Stimulated activated CD4-positive, alpha-beta T cell treated with anti-CD3 and anti-CD28 coated beads, Interleukin-15, amount 100 ng/mL, for 24 hours (primary cell): ENCODE measurements at places on chromosomes 6 and 20.
A peak's percentile ranks its signal among the peaks of the same experiment; 100 is the strongest.

- DNase-seq = no peak
Observed at GRCh38 chr20:18048176-18048575, 9.5 kb downstream of the OVOL2 start.

DNA sequence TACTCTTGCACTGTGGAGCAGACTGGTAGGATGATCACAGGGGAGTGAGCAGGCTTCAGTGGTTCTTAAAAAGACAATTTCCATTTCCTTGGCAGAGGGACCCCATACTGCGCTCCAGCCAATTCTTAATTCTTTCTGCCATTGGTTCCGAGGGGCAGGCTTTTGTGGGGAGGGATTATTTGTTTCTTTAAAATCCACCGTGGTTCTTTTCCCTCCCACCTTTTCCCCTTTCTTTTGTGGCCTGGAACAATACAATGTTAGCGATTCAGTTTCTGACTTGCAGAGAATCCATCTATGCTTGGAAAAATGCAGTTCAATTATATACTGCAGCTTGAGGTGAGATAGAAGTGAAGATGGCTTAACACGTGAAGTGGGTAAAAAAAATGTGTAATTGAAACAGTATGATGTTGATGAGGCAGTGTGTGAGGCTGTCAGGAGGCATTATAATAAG, 379.0 kb upstream of the FLRT3 start:
- no peak for DNase-seq

DNA sequence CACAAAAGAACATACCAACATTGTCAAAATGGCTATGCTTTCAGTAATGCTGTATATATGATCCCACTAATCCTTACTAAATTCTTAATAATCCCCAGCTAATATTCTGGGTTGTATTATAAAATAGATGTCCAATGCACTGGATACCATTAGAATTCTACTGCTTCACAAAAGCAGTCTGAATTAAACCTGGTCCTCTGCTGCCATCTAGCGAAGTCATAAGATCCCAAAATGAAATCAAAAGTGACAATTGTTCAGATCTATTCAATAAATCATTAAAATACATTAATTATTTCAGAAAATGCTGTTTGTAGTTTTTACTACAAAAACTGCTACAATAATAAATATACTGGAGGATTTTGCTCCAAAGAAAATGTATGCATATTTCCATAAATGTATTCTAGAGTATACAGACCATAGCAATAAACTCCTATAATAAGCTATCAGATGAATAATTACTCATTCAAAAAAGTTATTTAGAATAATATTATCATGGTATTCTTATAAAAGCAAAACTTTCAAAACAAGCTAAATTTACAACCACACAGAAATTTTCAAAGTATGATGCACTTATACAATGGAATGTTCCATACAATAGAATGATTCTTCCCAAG, 92.6 kb downstream of the RNGTT start:
- peak; percentile 20 for DNase-seq

DNA sequence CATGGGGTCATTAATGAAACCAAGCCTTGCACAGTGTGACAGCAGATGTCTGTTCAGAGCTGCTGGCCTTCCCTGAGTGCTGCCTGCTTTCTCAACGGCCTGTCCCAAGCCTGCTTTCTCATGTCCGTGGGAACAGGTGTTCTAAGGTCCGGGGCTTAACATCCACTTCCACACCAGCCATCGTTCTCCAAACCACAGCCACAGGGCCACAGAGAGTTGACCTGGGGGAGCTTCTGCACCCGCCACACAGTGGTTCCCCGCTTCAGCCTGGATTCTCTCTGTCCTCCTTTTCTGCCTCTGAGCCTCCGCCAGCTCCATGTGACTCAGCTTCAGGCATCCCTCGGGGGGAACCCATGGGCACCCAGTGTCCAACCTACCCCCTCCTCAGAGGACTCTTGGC, 26.9 kb upstream of the PPP1R3G start:
- DNase-seq = no peak

DNA sequence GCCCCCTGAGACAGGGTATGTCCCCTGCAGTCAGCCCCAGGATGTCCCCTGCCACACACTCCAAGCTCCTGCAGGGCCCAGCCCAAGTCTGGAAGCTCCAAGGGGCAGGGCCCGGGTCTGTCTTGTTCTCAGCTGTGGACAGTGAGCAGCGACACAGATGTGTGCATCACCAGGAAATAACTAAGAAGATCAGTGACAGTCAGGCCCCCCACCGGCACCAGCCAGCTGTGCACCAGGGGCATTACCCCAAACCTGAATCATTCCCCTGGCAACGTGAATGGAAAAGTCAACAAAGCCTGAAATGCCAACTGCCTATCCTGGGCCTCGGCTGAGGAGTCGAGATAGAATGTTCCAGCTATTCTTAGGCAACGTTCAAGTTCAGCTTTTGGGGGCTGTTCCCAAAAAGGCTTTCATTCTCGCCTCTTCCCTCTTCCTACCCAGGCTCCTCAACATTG, 105.0 kb downstream of the PREX1 start:
- DNase-seq = no peak

GRCh38 chr6:166809721-166810120, 146.6 kb downstream of the RNASET2 start:
- no peak for DNase-seq

DNA sequence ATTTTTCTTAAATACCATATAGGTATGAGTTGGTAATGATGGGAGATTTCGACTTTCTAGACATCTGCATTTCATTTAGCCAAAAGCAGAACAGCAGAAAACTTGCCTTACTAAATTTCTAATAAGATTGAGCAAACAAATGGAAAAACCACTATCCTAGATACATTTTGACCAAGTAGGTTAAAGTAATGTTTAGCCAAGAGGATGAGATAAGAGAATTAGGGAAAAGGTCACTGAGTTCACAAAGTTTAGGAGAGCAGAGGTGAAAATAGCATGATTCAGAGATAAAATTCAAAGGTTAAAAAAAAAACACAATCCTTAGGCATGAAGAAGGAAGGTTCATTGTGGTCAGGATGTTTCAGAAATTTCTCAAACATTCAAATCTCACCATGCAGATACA, 450.3 kb downstream of the CD83 start:
- DNase-seq = no peak

DNA sequence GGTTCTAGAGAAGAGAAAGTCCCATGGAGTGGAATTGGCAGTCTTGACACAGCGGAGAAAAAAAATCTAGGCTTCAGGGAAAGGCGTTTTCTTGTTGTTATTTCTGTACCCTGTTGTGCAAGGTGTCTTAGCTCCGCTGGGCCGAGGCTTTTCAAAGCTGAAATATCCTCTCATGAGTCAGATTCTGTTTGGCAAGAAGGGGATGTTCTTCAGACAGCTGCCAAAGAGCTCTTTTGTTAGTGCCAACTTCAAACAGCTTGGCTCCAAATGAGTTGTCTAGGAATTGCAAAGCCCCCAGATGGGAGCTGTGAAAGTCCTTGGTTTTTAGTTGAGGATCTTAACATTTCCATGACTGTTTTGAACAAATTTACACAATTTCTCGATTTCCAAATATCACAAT, 45.6 kb downstream of the LRRN4 start:
- no peak for DNase-seq

DNA sequence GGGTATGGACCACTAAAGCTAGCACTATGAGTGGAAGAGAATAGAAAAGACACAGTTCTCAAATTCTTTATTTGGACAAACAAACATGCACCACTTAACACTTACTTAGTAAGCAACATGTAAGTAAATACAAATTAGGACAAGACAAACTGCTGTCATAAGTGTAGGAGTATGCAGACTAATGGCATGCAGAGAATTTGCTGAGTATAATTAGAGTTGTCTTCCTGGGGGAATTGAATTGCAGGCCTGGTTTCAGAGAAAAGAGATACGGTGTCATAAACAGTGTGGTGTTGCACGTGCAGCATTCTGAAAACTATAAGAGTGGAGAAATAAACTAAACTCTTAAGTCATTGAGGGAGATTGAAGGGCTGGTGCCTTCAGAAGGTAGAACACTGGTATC, 125.2 kb upstream of the EYA4 start:
- no peak for DNase-seq

GRCh38 chr20:951384-952169, 35.4 kb upstream of the ANGPT4 start:
- no peak for DNase-seq

DNA sequence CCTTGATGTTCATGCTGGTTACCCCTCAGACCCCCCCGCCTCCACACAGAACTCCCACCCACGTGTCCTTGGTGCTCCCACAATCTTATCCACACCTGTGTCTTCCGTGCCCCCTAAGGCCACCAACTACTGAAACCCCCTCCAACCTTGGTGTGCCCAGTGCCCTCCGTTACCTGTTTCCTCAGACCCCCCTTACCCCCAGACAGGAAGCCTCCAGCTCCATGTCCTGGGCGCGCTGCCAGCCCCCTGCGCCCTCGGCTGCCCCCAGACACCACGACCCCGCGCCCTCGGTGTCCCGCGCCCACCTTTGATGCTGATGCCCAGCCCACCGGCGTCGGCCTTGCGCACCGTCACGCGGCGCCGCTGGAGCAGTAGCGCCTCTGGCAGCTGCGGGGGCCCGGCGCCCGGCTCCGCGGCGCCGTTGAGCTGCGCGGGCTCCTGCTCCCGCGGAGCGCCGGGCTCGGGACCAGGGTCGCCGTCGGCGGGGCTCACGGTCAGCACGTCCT, 504 bp downstream of the SNTA1 start:
- DNase-seq = peak; percentile 42

- DNase-seq = no peak
Observed at GRCh38 chr6:46901882-46902314, 19.8 kb downstream of the ADGRF5 start.

GRCh38 chr6:2875359-2876191, 27.5 kb downstream of the SERPINB9 start:
- peak; percentile 60 for DNase-seq

DNA sequence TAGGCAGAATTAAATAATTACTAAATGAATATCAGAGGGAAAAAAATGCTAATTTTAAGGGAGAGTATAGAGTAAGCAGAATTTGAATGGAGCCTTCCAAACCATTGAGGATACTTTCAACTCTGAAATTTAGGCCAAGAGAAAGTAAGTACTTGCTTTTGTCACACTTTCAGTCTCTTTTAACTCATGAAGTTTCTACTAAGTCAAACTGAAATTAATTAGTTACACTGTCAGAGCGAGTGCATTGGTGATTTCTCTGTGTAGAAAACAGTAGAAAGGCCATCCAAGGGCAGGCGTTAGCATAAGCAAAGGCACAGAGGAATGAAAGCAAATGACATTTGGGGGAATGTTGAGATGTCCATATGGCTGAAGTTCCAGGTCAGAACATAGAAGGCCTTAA, 92.9 kb downstream of the PLEKHG1 start:
- DNase-seq = no peak

DNA sequence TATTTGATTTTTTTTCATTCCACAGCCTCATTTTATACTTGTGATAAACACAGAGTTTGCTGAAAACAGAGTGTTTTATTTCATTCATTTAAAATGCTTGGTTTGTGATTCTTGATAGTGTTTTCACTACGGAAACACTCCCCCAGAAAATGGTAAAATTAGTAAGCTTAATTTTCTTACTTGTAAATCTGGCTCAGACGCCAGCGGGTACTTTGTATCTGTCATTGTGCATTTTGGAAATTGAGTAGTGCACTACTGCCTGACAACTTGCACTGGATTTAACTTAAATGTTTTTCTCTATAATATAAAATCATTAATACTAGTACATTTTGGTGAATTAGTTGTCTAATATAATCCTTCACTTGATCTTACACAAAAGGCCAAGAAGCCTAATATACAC, 37.0 kb upstream of the HINT3 start:
- no peak for DNase-seq

- no peak for DNase-seq
Observed at GRCh38 chr6:13048113-13048512, 280.2 kb downstream of the TBC1D7 start.

DNA sequence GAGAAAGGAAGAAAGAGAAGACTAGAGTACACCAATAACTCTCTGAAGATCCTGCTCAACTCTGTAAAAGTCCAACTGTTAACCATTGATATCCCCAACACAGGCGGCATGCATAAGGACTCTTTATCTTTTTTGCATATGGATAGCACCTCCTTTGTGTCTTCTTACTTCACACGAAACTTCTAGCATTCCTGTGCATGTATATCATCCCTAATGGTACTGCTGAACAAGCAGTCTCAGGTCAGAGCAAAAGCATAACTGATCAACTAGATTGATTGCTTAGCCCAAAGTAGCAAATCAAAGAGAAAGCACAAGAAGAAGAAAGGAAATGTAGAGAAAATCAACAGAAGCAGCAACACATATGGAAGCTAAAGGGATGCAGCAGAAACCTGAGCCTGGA, 234.4 kb downstream of the SYNE1 start:
- no peak for DNase-seq

DNA sequence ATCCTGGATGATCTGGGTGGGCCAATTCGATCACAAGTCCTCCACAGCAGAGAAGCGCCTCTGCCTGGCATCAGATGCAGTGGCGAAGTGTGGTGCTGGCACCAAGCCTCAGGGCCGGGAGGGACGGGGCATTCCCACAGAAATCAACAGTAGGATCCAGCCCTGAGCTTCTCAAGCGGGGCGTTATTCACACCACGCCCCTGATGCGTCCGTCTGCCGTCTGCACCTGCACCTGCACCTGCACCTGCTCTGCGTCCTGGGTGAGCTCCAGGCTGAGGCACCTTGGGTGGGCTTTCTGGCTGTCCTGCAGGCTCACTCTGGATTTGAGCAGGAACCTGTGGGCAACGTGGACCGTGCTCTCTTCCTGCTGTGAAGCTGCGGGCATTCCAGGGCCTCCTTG, 13.8 kb upstream of the NTSR1 start:
- no peak for DNase-seq

GRCh38 chr6:17167327-17167979, 65.6 kb downstream of the STMND1 start:
- peak; percentile 2 for DNase-seq

GRCh38 chr6:90068703-90069523, 174.6 kb downstream of the GJA10 start:
- DNase-seq = no peak

- peak; percentile 72 for DNase-seq
Observed at GRCh38 chr6:31888276-31889258, 8.9 kb downstream of the EHMT2 start.

DNA sequence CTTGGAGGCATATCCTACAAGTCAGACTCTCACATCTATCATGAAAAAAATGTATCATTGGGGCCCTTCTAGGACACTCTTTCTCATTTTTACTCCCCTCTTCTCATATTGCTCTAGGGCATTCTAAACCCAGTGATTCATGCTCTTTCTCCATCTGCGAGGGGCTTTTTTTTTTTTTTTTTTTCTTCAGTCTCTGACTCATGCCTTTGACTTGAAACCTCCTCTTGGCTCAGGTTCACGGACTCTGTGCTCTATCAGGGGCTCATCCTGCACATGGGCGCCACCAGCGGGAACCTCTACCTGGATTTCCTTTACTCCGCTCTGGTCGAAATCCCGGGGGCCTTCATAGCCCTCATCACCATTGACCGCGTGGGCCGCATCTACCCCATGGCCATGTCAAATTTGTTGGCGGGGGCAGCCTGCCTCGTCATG, 17.8 kb downstream of the SLC22A1 start:
- no peak for DNase-seq

GRCh38 chr6:46642928-46643751, 9.5 kb downstream of the CYP39A1 start:
- no peak for DNase-seq

DNA sequence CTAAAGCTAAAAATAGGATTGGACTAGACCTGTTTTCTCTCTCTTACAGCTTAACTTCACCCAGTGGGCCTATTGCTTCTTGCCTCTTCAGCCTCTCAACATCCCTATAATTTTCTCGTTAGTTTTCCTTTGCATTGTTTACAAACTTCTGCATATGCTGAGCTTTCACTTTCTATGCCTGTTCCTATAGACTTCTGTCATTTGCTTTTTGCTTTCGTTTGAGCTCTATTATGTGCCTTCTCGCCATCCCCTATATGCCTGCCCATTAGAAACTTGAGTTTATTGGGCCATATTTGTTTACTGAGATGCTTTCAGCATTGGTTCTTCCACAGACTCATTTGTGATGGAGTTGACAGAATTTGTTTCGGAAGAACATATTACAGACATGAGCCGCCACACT, 40.9 kb downstream of the NCOA7 start:
- no peak for DNase-seq
